ENCODE measurements at places on chromosomes 1 and 21.
A peak's percentile ranks its signal among the peaks of the same experiment; 100 is the strongest.

- DNase-seq: no peak
Measured at GRCh38 chr1:166182281-166182680, 15.5 kb upstream of the FAM78B start.

DNA sequence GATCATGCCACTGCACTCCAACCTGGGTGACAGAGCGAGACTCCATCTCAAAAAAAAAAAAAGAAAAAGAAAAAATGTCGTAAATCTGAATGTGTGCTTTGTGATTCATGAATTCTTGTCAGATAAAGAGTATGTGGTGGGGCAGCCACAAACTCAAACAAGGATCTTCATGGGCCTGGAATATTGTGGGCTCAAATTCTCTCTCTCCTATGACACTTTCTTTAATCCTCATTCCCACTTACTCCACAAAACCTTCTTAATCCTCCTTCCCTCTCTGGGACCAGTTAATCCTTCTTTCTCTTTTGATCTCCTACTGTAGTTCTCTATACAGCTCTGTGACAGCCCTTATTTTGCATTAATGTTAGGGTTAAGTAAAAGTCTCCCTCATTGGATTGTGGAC is 112.3 kb downstream of the AK5 start:
- DNase-seq: no peak

DNA sequence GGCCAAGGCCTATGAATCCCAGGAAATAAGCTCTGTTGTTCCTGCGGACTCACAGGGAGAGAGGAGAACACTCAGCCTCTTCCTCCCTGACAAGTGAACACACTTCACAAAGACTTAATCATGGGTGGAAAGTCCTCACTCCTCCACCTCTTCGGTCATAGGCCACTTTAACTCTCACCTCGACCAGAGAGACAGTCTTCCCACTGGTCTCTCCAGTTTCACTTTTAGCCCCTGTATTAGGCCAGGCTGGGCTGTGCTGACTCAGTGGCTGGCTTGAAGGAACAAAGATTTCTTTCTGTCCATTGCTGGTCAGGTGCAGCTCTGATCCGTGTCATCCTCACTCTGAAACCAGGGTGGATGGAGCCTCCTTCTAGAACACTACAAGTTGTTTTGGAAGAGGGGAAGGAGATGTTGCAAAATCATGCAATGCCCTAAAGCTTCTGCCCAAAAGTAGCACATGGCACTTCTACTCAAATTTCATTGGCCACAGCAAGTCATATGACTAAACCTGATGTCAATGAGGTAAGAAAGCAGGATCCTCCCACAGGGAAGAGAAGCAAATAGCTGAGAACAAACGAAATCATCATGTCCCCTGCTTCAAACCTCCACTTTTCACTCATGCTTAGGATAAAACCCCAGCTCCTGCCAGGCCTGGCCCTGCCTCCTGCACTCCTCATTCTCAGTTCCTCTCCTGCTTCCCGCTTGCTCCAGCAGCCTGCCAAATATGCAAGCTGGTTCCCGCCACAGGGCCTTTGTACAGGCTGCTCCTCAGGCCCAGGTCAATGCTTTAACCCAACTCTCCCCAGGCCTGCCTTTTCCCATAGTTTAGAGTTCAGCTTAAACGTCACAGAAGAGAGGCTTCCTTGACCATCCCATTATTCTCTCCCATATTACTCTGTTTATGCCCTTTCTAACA is 150.5 kb upstream of the RUNX3 start:
- no peak for DNase-seq

GRCh38 chr1:211816586-211816985 is 14.0 kb downstream of the LPGAT1 start:
- no peak for DNase-seq

- peak; percentile 77 for DNase-seq
Measured at GRCh38 chr1:113976609-113977278, 2.5 kb upstream of the OLFML3 start.

GRCh38 chr21:45476582-45476981 is 65.7 kb downstream of the SLC19A1 start:
- no peak for DNase-seq

All from neural progenitor cell (in vitro differentiated cells).